ENCODE measurements at places on chromosomes 2 and 18. TPM values are rescaled to one million over a fixed set of nuclear protein-coding genes. Genes with fewer than 3 reads are reported as not detected.

DNA sequence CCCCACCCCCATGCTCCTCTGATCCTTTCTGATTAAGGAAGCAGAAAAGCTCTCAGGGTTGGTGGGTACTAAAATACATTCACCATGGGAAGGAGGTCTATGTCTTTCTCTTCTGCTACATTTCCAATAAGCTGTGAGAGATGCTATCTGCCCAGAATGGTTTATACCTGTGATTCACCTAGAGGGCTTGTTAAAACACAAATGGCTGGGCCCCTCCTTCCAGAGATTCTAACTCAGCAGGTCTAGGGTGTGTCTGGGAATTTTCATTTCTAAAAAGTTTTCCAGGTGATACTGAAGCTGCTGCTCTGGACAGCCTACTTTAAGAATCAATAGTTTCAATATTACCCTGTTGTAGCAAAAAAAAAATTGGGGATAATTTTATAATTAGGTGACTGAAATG lies 772.2 kb upstream of the ZEB2 start:
- DNase-seq = no peak

DNA sequence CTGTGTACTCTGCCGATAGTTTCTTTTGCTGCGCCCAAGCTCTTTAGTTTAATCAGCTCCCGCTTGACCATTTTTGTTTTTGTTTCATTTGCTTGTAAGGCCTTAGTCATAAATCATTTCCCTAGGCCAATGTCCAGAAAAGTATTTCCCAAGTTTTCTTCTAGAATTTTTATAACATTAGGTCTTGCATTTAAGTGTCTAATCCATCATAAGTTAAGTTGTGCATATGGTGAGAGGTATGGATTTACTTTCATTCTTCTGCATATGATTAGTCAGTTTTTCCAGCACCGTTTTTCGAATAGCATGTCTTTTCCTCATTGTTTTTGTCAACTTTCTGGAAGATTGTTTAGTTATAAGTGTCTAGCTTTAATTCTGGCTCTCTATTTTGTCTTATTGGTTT lies 484.8 kb upstream of the CNTNAP5 start:
- no peak for DNase-seq

DNA sequence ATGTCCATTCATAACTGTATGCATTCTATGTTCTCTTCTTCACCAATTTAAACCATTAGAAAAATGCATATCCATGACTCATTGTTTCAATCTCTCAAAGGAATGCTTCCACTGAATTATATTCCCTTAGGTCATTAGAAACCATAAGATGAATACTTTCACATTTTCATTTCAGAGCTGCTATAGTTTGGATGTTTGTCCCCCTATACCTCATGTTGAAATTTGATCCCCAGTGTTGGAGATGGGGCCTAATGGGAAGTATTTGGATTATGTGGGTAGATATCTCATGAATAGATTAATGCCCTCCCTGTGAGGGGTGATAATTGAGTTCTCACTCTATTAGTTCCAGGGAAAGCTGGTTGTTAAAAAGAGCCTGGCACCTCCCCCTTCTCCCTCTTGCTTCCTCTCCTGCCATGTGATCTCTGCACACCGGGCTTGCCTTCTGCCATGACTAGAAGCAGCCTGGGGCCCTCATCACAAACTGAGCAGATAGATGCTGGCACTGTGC lies 35.7 kb downstream of the THUMPD2 start:
- DNase-seq = no peak

DNA sequence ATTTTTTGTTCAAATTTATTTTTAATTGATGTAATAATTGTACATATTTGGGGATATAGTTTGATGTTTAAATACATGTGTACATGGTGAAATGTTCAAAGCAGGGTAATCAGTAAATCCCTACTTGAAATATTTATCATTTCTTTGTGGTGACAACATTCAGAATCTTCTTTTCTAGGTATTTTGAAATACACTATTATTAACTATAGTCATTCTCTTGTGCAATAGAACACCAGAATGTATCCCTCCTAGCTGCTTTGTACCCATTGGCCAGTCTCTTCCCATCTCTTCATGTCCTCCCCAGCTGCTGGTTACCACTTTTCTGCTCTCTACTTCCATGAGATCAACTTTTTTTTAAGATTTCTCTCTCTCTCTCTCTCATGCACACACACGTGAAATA lies 126.5 kb downstream of the ZNF407 start:
- no peak for DNase-seq

DNA sequence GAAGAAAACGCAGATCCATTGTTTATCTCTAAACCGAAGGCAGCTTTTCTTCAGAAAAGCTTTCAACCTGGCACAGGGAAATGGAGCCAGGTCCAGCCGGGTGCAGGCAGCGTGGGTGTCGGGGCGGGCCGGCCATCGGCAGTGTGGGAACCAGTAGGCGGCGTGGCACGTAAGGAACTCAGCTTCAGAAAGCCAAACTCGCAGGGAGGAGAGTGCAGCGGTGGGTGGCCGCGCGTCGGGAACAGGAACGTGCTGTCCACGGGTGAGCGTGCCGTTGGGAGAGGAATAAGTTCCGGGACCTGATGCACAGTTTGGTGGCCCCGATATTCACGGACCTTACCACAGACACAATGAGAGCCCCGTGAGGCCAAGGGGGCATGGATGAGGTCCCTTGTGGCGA lies 270.4 kb downstream of the TWIST2 start:
- DNase-seq = no peak

DNA sequence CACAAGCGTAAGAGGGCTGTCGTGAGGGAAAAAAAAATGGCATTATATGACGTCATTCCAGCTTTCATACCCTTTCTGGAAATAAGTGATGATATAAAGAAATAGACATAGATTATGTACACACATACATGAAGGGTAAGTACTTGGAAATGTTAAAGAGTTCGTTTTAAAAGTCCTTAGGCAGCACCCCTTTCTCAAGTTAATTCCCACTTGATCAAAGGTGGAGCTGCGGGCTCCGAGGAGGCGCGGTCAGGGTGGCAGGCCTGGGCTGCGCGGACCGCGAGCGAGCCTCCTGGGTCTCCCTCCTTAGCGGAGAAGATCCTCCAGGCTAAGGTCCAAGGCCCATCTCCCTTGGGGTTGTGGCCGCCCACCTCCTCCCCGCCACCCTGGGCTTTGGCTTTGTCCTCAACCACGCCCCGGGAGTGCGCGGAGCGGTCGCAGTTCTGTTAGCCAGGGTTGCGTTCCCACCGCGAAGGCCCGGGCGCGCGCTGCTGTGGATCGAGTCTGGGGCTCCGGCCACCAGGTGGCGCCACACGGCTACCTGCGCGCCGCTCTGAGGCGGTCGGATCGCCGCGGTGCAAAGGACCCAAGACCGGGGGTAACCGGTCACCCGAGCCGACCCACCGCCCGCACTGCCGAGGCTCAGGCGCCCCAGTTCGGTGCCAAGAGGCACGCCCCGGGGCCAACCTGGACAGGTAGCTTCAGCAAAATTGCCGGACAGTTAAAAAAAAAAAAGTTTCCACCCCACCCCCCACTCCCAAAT lies 66.8 kb downstream of the HNRNPLL start:
- DNase-seq = peak; percentile 74

- DNase-seq = no peak
Observed at GRCh38 chr2:160695402-160696086, 201.9 kb upstream of the RBMS1 start.

DNA sequence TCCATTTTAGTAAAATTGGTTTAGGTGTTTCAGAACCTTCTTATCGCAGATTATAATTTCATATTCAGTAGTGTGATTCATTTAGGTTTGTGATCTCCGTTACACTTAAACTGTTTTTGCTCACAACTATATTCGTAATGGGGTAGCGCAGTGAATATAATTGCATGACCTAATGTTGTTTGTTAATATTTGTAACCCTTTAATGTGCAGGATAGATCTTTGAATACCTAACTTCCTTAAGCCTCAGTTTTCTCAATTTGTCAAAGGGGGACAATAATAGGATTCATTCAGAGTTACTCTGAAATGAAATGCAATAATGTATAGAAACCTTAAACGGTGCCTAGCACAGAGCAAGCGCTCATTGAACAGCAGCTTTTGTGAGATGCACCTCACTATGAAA lies 558 bp upstream of the ZDBF2 start:
- DNase-seq = no peak

- no peak for DNase-seq
Observed at GRCh38 chr2:71925268-71926088, 222.2 kb downstream of the CYP26B1 start.

- no peak for DNase-seq
Observed at GRCh38 chr2:198762441-198762840, 695.3 kb downstream of the SATB2 start.

- DNase-seq = no peak
Observed at GRCh38 chr2:68287580-68288441, 31.9 kb downstream of the CNRIP1 start.

DNA sequence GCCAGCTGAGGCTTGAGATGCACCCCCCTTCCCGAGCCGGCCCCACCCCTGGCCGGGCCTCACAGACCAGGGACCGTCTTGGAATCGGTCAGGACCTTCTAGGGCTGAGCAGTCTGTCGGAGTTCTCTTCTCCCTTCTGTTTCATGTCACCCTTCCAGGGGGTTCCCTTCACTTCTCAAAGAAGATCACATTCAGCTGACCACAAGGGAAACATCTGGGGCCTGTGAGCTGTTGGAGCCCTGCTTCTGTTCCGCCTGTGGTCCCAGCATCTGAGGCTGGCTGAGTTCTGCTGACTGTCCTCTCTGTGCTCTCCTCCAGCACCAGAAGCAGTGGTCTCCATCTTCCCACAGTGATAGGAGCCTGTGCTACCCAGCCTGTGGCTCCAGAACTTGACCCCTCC lies 106.5 kb downstream of the SEPTIN10 start:
- no peak for DNase-seq

GRCh38 chr2:81355436-81355835 lies 1050.9 kb upstream of the LRRTM1 start:
- no peak for DNase-seq

DNA sequence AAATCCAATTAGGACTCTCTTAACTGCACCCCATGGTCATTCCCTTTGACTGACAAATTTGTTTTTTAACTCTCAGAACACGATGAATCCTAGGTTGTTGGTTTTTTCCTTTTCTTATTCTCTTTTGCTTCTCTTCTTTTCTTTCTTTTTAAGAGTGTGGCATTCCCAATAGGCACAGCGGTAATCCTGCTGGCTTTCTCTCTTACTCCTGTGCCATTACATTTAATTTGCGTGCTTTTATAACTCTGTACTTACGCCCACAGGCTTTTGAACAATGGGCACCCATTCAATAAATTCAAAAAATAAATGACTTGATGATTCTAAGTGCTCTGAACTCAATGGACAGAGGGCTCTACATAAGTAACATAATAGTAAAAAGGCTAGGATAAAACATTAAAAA lies 189.0 kb upstream of the SMAD7 start:
- DNase-seq = no peak

DNA sequence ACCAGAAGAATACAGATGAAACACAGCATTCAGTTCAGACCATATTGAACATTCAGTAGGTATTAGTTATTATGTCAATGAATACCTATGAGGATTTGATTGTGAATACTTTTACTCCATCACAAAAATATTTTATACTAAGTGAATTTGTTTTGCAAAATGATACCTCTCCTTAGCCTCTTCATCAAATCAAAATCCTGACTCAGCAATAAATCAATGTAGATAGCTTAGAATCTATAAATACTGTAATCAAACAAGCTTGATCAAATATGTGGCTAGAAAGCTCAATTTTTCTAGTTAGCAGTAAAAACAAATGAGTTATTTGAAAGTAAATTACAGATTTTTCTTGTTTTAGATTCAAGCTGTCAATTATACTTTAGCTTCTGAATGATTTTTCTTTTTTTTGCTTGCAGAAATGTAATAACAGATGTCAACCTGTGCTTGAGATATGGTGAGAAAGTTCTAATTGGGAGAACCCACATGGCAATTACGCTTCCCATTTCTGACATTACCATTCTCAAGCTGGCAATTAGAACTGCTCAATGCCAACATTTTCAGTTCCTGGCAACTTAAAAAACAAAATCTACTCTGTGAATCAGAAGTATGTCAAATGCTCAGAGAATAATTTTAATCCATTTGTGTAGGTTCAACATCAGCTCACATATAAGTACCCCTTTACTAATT lies 109.6 kb downstream of the PRELID3A start:
- DNase-seq = no peak

DNA sequence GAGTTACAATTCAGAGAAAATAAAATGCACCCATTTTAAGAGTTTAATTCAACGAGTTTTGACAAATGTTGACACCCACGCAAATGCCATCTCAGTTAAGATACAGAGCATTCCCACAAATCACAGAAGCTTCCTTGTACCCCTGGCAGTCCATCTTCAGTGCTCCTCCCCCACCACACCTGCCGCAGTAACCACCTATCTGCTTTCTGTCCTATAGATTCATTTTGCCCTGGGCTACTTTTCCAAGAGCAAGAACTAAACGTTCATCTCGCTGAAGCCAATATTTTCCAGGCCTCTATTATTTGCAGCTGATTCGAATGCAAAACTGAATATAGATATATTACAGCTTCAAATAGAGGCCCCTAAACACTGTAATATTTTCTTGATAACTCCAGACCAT lies 13.4 kb upstream of the HPCAL1 start:
- no peak for DNase-seq

GRCh38 chr2:224650815-224651439 lies 65.2 kb downstream of the CCDC195 start:
- DNase-seq = no peak

GRCh38 chr2:223056701-223057418 lies 4.9 kb downstream of the KCNE4 start:
- DNase-seq = peak; percentile 60

- DNase-seq = no peak
Observed at GRCh38 chr2:66693076-66693965, 258.4 kb downstream of the MEIS1 start.

GRCh38 chr18:78970774-78971333 lies 8.8 kb upstream of the SALL3 start:
- DNase-seq = no peak

GRCh38 chr2:140128909-140129308 lies 1348.7 kb upstream of the NXPH2 start:
- DNase-seq = no peak

The OTOF gene
- total RNA-seq = 0.22 TPM

The EMILIN2 gene
- total RNA-seq = 29.1 TPM

The EMX1 gene
- total RNA-seq = not detected

The ZNF396 gene
- 3.3 TPM for total RNA-seq

The PLA2R1 gene
- total RNA-seq = 11.1 TPM

The NAT8 gene
- not detected for total RNA-seq

The GULP1 gene
- total RNA-seq = 89.2 TPM

The HJURP gene
- total RNA-seq = 0.22 TPM

The SNORC gene
- total RNA-seq = 10.9 TPM
